Stimulated activated CD4-positive, alpha-beta T cell treated with anti-CD3 and anti-CD28 coated beads, Interleukin-12 subunit alpha, Interleukin-12 subunit beta, amount 100 ng/mL, for 24 hours (primary cell): ENCODE measurements at places on chromosomes 4 and X.

GRCh38 chr4:83121246-83121645, 6.7 kb upstream of the PLAC8 start:
- no peak for DNase-seq

- DNase-seq: no peak
Measured at GRCh38 chrX:110699109-110699508, 96.5 kb downstream of the CHRDL1 start.

GRCh38 chrX:16517039-16517605, 132.8 kb upstream of the S100G start:
- DNase-seq: no peak

DNA sequence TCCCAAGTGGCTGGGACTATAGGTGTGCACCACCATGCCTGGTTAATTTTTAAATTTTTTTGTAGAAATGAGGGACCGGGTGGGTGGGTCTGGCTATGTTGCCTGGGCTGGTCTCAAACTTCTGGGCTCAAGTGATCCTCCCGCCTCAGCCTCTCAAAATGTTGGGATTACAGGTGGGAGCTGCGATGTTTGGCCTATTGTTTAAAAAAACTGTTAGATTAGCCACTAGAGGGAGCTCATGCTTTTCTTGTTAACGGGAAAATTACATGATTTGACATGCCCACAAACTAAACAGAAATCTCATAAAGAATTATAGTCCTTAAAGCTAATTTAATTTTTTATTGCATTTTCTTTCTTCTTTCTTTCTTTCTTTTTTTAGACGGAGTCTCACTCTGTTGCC, 5.0 kb upstream of the SDAD1 start:
- no peak for DNase-seq

- DNase-seq: peak; percentile 21
Measured at GRCh38 chrX:41085878-41086626, 807 bp downstream of the USP9X start.

DNA sequence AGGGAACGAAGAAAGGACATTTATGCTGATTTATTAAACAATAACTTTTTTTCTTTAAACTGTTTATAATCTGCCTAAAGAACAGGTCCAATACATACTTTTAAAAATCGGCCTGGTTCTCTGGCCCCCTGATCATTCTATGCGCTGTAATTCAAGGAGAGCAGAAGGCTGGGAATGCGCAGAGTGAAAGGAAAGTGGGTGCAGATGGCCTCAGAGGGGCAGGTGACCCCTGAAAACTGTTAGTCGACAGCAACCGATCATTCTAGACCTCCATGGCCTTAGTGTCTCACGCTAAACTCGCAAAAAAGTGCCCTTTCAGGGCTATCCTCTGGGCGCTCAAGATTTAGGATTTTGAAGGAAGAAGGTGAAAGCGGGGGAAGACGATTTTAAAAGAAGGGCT, 2.2 kb downstream of the PDE5A start:
- no peak for DNase-seq

GRCh38 chrX:45347877-45348276, 147.2 kb upstream of the DIPK2B start:
- no peak for DNase-seq

DNA sequence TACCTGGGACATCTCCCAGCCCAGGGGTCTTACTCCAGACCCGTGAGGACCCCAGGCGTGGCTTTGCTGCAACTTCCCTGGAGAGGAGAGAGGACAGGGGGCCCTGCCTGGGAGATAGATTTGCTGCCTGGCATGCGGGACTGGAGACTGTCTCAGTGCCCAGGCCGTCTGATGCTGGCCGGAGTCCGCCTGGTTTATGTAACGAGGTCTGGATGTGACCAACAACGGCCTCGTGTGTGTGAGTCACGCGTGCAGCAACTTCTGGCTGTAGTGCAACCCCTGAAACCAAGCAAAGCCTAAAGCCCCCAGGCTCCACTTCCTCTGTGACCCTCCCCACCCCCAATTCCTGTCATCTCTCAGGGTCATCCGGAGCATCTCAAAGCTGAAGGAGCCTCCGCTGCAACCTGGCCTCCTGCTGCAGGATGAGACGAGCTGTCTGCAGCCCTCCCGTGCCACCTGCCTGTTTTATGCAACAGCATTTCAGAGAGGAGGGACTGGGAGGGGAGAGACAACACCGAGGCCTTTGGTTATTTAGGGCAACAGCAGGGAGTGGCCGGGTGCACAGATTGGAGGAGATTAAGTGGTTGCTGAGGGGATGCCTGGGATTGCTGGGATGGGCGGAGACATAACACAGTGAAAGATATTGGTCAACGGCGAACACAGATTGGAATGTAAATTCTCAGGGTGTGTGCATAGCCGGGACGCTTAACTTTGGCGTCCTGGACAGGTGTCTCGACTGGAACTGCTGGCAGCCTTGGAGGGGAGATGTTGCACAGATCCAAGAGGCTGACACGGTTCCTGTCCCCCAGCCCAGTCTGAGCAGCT, 16.0 kb downstream of the XG start:
- DNase-seq: no peak

DNA sequence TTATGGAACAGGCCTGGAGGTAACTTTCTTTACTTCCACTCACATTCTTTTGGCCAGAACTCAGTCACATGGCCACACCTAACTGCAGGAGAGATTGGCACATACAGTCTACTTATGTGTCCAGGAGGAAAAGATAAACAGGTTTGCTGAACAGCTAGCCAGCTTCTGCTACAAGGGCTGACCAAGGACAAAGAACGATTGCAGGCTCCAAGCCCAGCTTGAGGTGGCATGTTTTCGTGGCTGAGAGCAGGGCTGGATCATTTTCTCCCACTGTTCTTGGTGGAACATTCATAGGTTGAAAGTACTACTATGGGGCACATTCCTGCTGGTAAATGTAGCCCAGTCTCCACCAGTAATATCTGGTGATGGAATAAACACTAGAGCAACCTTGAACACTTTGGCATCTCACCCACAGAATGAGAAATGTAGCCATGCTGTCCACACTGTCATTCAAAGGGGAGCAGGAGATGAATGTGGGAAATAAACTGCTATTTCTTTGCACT, 28.2 kb downstream of the NHS start:
- no peak for DNase-seq

DNA sequence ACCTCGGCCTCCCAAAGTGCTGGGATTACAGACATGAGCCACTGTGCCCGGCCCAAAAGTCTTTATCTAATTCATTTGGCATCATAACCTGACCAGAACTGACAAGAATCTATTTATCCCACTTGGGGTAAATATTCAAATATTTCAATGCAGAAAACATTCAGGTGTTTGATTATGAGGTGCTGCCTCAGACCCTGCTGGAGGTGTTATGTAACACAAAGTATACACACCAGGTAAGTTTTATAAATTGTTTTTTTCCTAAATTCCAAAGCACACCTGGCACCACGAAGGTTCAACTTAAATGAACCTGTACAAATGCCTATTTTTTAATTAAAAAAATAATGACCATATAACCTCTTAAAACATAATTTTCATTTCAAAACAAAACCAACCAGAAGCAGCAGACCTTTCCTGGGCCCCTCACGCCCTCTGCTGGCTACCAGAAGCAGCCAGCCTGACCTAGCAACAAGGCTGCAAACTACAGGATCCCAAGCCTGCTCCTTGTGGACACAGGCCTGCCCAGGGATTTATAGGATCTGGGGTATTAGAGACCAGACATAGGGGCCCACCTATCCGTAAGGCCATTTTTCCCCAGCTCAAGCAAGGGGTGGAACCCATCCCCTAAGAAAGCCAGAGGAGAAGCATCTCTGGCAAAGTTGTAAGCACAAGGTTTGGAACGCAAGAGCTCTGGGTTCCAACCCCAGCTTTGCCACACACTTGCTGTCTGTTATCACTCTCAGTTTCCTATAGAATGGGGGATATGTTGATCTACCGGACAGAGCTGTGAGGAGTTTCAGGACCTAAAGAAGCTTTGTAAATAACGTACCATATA, 11.7 kb downstream of the OTUD5 start:
- DNase-seq: no peak

DNA sequence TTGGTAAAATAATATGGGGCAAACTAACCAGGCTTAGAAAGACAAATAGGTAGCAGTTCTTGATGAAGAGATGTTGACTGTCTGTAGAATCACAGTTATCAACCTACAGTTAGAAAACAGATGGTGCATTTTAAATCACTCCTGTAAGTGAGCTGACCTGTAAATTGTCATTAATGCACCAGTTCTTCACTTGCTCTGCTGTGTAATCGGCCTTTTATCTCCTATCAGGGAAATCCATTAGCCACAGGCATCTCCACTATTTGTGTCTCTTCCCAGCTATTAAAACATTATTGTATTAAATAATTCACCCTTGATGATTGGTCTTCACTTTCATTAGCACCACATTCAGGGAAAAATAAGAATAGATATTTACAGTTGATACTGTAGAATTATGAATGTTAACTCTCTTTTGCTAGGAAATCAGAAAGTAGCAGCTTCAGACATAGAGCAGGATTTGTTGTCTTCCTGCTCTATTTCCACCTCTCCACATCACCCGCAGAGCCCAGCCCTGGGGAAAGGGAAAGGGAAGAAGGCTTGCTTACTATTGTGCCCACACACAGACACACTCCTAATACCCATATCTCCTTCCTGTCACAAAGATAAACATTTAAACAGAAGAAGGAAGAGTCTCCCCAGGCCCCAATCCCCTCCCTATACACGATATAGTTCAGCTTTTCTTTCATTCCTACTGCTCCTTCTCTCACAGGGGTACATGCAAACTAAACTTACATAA, 97.1 kb downstream of the REELD1 start:
- DNase-seq: no peak

GRCh38 chrX:110159235-110159634, 156.3 kb downstream of the TMEM164 start:
- no peak for DNase-seq

GRCh38 chrX:108420481-108420880, 17.7 kb downstream of the COL4A6 start:
- DNase-seq: no peak

DNA sequence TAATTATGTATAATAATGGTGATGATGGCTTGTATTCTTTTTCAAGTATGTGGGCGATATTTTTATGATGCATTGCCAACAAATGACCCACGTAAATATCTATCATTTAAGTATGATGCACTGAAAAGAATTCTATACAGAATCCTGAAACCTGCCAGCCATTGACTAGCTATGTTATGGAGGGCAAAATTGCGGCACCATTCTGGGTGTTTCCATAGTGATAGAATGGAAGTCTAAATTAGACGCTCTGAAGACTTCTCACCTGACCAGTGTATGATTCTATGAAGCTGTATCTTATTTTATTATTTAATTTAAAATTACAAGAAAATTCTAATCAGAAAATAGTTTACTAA, 677 bp upstream of the CENPC start:
- DNase-seq: no peak

GRCh38 chr4:138789796-138790195, 225.8 kb upstream of the NOCT start:
- no peak for DNase-seq

DNA sequence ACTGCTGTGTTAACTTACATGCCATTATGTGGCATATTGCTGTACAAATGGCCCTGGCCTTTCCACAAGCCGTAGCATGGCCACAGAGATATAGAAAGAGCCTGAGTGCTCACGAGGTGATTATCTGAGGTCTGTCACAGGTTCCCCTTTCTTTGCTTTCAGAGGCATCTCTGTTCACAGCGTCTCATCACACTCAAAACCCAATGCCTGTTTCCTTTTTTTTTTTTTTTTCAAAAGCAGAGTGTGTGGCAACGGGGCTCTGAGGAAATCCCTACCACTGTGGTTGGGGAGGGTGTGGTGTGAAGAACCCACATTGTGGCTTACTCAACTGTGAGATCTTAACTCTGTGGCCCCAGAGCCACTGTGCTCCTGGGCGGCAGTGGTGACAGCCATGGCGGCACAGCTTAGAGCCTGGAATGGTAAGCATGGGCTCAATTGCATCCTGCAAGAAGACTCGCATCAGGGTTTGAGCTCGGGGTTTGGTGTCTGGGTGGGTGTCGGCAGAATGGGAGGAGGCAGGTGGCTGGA, 30.8 kb downstream of the RTL5 start:
- DNase-seq: peak; percentile 8

DNA sequence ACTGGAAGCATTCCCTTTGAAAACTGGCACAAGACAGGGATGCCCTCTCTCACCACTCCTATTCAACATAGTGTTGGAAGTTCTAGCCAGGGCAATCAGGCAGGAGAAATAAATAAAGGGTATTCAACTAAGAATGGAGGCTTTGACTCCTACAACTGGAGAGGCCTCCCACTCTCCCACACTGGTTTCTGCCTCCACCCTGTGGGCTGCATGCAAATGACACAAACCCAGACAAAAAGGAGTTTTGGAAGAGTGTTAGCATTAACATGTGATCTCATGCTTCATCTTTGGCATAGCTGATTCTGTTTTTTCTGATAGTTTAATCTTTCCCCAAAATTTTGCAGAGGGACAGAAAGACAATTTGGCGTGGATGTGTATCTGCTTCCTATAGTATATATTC, 80.8 kb upstream of the IQCM start:
- DNase-seq: no peak

DNA sequence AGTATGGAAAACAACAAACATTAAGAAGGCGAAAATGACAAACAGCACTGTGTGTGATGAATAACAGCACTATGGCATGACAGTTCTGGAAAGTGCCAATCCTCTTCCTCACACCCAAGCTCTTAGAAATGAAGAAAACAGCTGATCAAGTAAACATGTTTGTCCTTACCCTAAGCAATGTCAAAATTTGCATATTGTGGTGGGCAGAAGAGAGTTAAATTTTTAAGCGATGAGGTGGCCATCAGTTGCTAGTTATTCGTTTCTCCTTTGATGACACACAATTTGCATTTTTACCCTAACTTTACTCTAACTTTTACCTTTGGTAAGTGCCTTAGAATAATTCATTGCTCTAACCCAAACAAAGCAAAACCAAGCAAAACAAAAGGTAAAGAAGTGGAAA, 8.8 kb downstream of the PROM1 start:
- DNase-seq: no peak

DNA sequence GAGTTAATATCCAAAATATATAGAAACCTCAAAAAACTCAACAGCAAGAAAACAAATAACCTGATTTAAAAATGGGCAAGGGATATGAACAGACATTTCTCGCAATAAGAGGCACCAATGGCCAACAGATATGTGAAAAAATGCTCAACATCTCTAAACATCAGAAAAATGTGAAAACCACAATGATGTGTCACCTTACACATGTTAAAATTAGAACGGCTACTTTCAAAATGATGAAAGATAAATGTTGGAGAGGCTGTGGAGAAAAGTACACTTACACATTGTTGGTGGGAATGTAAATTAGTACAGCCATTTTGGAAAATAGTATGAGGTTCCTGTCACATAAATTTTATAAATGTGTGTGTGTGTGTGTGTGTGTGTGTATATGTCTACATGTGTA, 731.3 kb downstream of the DMD start:
- DNase-seq: no peak

- no peak for DNase-seq
Measured at GRCh38 chr4:105978684-105979296, 83.5 kb downstream of the NPNT start.

GRCh38 chrX:124208660-124209059, 123.8 kb upstream of the TEX13D start:
- no peak for DNase-seq

- DNase-seq: no peak
Measured at GRCh38 chrX:28697732-28698131, 110.5 kb downstream of the IL1RAPL1 start.

GRCh38 chr4:174398728-174399127, 115.0 kb downstream of the CEP44 start:
- DNase-seq: no peak
